Fibroblast of lung (primary cell): ENCODE measurements at places on chromosomes 5 and 9. TPM values are rescaled to one million over a fixed set of nuclear protein-coding genes. Genes with fewer than 3 reads are reported as not detected.

LRRC14B gene
- not detected in 2 replicates for total RNA-seq

SLC46A2 gene
- not detected in 2 replicates for total RNA-seq

ANKRD34B gene
- not detected in 2 replicates for total RNA-seq

DNA sequence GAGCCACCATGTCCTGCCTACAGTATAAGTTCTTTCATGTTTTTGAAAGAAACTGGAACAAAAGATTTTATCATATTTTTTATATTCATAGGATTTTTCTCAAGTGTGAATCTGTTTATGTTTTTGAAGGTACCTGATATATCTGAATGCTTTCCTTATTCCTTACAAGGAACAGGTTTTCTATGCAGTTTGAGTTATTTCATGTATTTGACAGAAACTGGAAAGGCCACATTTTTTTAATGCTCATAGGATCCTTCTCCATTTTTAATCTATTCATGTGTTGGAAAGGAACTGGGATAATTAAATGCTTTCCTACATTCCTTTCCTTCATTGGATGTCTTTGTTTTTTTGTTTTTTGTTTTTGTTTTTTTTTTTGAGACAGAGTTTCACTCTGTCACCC, 15.7 kb upstream of the FBXW2 start:
- DNase-seq = no peak

GRCh38 chr9:26334706-26335105, 557.9 kb downstream of the CAAP1 start:
- no peak for DNase-seq

GRCh38 chr9:100167176-100167575, 68.1 kb downstream of the INVS start:
- no peak for DNase-seq

DNA sequence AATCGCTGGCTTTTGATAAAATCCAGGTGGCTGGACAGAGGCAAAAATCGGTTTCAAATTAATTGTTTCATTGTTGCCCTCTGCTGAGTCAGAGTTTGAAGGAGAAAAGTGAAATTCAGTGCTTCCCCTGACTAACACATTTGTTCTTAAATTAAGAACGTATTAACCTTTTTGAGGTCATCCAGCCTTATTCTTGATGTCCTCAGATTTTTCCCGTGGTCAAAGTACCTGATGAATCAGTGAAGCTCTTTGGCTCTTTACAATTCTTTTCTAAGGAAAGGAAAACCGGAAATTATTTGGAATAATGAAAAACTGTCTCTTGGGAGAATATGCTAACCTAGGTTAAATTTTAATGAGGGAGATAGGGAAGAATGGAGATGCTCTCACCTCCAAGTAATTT, 21.6 kb downstream of the OSMR start:
- DNase-seq = no peak
